ENCODE measurements at places on chromosomes 12 and 14.

GRCh38 chr14:78164226-78164853 lies 5.8 kb upstream of the NRXN3 start:
- DNase-seq: no peak

GRCh38 chr14:73216030-73216429 lies 21.3 kb upstream of the PAPLN start:
- no peak for DNase-seq

- peak; percentile 83 for DNase-seq
These were observed 14.6 kb upstream of the EEA1 start for GRCh38 chr12:92943482-92944250.

DNA sequence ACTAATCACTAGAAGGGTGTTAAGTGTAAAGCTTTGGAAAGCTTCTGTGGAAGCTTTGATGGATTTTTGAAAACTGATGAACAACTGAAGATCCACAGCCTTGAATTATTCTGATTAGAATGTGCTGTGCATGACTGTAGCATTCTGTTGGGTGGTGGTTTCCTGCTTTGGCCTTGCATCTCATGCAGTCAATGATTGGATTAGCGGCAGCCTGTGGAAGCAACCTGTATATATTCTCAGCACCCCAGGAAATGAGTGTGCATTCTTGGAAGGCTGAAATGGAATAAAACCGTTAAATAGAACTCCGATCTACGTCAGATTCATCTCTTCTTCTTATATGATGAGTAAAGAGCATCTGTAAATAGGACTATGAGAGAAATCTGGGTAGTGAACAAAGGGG lies 120.2 kb downstream of the SLC16A7 start:
- no peak for DNase-seq

DNA sequence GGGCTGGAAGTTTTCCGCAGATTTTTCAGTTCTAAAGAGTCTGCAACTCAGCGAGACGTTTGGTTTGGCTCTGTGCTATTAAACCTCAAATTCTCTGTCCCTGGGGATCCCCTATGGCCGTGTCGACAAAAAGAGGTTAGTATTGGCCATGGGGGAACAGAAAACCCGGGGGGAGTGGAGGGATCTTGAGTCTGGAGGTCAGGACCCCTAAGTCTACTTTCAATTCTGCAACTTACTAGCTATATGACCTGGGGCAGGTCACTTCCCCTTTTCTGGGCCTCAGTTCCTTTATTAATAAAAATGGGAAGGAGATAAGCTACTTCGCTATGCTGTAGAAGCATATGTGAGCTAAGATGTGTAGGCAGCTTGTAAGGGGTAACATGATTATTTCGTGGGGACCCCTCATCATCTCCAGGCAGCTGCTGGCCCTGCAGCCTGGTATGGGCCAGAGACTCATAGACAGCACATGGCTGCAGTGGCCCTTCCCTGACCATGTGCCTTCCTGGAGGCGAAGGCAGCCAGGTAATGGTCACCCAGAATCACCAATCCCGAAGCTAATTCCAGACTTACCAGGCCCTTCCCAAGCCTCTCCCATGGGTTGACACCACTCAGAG lies 8.6 kb downstream of the ASB2 start:
- no peak for DNase-seq

DNA sequence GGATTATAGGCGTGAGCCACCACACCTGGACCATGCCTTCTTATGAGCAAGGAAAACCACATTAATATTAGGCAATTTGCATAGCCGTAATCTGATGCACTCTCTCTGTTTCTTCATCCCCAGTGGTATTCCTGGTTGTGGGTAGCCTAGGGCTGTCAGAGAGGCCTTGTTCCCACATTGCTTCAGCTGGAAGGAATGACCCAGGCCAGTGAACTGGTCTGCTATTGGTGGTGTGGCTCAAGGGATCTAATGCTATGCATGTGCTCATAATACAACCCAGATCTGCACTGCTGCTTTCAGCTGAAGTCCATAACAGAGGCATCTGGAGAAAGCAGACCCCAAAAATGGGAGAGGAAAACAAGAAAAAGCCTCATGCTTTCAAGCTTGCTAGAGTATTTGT lies 33.1 kb upstream of the G2E3 start:
- DNase-seq: no peak

GRCh38 chr12:129844662-129845220 lies 59.1 kb downstream of the TMEM132D start:
- no peak for DNase-seq

- peak; percentile 72 for DNase-seq
These were observed 41.2 kb downstream of the YLPM1 start for GRCh38 chr14:74804219-74804825.

GRCh38 chr12:121391619-121392324 lies 8.1 kb upstream of the RNF34 start:
- DNase-seq: peak; percentile 66

- DNase-seq: no peak
These were observed 3.1 kb downstream of the CEP170B start for GRCh38 chr14:104868060-104868740.

GRCh38 chr12:123948796-123949769 lies 23.5 kb downstream of the CCDC92 start:
- DNase-seq: no peak

DNA sequence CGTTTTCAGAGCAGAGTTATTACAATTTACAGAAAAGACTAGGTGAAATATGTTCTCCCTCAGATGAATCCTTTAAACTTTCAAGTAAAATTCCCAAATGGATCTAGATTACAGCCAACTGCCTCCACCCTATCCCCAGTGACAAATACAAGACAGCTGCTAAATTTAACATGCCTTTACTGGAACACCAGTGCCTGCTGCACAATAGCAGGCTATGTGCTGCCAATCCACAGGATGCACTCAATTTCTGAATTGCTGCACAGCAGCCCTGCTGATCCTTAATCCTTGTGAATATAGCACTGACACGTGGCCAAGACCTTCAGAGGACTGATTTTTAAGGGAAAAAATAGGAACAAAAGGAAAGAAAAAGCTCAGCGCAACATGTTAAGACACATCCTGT lies 128.9 kb downstream of the CCER1 start:
- peak; percentile 58 for DNase-seq

DNA sequence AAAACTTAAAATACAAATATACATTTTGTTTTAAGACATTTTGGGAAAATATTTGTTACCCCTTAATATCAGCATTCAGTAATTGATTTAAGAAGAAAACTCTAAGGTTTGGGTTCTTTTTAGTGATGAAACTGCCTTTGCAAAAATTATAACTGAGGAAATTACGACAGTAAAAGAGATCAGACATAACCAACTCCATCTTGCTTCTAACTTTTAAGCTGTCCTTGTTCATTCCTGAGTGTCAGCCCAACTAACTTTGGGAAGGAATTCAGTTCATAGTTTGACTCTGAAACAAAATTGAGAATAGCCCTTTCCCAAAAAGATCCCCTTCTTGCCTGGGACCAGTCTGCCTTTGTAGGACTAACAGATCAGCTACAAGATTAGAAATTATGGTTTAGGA lies 93.0 kb downstream of the TMTC1 start:
- no peak for DNase-seq

DNA sequence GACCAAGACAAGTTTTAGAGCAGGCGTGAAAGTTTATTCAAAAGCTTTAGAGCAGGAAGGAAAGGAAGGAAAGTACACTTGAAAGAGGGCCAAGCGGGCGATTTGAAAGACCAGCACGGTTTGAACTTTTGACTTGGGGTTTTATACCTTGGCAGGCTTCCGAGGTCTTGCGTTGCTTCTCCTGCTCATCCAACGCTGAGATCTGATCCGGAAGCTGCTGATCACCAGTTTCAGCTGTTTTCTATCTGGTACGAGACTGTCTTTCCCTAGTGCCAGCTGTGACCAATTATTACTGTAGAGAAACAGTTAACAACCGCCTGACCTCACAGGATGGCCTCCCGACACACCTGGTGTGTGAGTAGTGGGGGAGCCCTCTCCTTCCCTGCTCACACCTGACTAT lies 20.6 kb upstream of the SNRPF start:
- peak; percentile 50 for DNase-seq

DNA sequence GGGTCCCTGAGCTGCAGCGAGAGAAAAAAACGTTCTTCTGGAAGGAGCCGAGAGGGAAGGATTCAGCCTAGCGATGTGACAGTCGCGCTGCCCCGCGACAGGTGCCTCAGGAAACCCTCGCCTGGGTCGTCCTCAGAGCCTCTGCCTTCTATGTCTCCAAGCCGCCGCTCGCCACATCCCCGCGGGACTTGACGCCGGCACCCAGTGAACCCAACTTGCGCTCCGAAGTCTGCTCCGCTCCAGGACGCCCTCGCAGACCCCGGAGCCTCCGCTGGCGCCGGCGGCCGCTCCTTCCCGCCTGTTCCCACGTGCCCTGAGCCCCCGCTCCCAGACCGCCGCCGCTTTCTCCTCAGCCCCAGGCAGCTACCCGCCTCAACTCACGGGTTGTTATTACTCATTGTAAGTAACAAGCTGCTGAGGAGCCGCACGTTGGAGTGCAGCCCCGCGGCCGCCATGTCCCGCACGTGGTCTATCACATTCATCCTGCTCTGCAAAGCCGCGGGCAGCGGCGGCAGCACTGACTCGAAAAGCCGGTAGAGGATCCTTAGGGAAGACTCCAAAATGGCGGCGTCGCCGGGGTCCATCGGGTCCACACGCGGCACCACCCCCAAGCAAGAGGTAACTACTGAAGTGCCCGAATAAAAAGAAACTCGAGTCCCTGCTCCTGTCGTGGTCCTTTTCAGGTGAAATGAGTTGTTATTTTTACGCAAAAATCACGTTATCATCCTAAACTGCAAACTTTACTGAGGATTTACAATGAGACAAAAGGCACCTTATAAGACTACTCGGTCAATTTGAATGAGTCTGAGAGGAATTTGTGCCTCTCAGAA lies at the start of gene ANAPC7:
Gene ANAPC7 (minus strand): TSS at position 563 of the 830 bp plus-strand sequence. CDS start 81 bp downstream, at position 482.
- peak; percentile 93 for DNase-seq

GRCh38 chr12:118042091-118042490 lies 18.9 kb downstream of the WSB2 start:
- DNase-seq: no peak

GRCh38 chr14:22095860-22096513 lies 422.4 kb upstream of the OR4E1 start:
- DNase-seq: no peak

GRCh38 chr14:59283361-59283760 lies 94.9 kb downstream of the DAAM1 start:
- DNase-seq: peak; percentile 56

DNA sequence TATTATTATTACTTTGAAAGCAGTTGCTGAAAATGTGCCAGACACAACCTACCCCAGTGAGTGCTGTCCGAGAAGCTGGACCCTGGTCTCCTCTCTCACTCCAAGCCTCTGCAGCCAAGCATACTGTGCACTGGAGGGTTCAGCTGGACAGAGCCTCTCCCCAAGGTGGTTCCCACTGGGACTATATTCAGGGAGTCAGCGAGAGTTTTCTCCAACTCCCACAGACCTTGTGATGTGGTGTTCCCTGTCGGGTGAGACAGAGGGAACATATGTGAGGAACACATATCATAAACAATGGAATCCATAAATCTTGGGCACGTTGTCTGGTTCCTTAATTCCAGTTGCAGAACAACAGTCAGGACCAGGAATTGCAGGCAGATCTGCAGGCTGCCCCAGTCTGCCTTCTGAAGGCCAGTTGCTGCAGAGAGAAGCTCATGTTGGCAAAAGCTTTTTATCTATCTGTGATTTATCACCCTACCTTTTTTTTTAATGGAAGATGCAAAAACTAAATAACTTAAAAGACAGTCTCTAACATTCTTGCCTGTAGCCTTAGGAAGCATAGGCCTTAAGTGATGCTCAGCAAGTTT lies 619.8 kb upstream of the TBX3 start:
- DNase-seq: no peak

GRCh38 chr14:81765651-81766275 lies 232.1 kb upstream of the SEL1L start:
- no peak for DNase-seq

GRCh38 chr12:26523708-26524150 lies 309.3 kb downstream of the ITPR2 start:
- DNase-seq: peak; percentile 99

DNA sequence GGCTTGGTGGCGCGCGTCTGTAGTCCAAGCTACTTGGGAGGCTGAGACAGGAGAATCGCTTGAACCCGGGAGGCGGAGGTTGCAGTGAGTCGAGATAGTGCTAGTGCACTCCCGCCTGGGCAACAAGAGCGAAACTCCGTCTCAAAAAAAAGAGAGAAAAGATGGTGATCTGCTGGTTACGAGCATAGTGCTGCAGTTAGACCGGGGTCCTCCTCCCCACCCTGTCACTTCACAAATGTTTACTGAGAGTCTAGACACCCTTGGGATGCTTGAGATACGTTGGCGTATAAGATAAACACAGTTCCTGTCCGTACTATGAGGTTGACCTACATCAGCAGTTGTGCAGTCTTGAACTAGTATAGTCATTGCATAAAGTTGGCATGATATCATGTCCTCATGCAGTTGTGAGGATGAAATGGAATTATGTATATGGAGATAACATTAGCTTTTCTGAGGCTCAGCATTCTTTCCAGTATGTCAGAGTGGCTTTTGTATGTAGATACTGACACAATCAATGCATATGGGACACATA lies 787 bp downstream of the ACAD10 start:
- DNase-seq: peak; percentile 14

- DNase-seq: no peak
These were observed 32.9 kb downstream of the MVK start for GRCh38 chr12:109606320-109607028.

- no peak for DNase-seq
These were observed 428.8 kb downstream of the ZFP36L1 start for GRCh38 chr14:68363843-68364767.

DNA sequence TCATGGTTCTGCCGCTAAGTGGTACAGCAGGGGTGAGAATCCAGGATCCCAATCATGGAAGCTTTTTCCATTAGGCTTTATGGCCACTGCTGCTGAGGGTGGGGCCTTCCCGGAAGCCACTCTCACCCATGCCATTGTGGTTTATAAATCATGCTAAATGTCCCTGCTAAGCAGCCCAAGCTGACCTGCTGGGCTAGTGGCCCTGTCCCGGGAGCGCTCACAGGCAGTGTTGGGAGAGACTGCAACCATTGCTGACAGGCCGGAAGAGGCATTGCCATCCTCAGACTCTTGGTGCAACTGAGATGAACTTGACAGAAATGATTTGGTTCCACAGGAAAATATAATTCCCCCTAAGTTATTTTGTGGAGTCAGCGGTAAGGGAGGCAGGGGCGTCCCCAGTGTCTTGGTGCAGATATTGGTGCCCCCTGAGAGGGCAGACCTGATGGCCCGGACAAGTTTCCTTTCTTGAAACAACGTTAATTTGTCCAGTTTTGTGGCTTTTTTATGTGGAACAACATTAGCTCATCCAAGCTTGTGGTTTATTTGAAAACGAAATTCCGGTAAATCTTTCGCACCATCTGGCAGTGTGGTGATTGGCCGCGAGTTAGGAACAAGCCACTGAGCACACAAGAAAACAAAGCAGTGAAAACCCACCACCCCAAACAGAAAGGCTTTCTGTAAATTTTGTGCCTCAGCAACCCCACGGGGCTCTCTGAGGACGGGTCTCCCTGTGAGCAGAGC lies 82.3 kb downstream of the SSPN start:
- DNase-seq: no peak

DNA sequence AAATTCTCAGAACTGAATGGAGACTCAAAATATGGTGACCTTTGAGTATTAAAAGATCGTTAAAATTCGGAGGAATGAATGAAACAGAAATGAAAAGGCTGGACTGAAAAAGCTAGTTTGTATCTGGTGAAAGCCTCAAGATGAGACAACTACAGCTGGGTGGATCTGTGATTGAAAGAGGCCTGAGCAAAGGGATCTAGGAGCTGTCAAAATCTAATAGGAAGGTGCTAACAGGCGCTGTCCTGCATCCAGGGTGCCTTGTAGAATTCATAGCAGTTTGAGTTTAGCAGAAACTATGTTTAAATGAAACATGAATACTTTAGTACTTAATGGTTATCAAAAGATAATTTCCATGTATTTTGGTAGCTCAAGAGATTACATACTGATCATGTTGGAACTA lies 2.3 kb downstream of the YY1 start:
- DNase-seq: peak; percentile 18
